NB4 (cell line): ENCODE measurements at places on chromosomes 3 and 15.

DNA sequence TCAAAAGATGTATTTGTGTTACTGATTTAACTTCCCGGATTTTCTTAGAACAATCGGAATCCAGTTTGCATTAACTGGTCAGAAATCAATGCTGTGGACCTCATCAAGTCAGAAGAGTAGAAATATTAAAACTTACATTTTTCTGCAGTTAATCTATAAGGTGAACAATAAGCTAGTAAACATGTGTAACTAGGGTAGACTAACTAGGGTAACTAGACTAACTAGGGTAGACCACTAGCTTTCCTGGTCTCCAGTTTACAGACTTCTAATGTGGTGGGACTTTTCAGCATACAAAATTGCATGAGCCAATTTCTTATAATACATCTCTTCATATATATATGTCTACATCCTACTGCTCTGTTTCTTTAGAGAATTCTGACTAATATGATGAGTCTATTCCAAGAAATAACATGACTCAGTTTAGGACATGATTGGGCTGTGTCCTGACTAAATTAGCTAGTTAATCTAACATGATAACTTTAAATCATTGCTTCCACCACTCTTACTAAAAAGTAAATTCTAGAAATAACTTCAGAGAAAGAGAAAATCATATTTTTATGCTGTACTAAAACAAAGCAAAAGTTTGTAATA is 5.3 kb downstream of the PLSCR2 start:
- DNase-seq, result no peak

DNA sequence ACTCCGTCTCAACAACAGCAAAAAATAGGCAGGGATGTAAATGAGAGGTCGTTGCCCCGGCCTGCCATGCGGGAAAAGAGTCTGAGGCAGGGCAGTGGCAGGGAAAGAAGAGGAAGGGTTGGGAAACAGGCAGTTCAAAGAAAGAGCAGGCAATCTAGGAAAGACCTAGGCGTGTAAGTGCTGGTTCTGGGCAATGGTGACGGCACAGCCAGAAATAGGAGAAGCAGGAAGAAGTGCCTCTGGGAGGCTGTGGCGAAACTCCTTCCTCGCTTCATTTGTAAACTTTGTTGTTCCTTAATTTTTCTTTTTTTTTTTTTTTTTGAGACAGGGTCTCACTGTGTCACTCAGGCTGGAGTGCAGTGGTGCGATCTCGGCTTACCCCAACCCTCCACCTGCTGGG is 4.3 kb downstream of the SLC51A start:
- DNase-seq, result peak; percentile 83

GRCh38 chr3:160069986-160070385 is 81.4 kb downstream of the IL12A start:
- DNase-seq, result peak; percentile 9

- DNase-seq, result no peak
Measured at GRCh38 chr3:55486101-55486856, 827 bp downstream of the WNT5A start.

DNA sequence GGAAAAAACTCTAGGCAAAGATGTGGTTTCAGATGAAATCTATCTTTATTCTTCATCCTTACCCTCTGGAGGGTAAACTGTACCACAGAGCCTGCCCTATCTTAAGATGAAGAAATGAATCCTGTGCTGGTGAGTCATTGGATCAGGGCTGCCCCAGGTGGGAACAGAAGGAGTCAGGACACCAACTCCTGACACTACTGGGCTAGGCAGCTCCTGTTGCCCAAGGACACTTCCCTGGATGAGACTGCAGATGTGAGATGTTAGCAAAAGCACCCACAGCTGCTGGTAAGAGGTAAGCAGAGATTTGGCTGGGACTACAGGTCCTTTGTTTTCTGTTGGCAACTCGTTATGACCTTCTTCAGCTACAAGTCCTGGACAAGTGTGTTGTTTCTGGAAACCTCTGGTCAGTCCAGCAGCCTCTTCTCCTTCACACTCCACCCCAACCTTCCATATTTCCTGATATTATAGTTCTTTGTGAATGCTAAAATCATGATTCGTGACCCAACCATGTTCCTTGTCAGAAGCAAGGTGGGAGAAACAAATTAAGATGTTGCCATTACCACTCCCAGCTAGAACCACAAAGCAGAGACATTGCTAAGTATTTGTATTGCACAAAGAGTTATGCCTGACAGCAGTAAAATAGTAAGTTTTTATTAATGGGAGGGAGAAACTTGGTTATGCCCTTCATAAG is 104.2 kb upstream of the TGFBR2 start:
- no peak for DNase-seq
